Lung microvascular endothelial cell (primary cell): ENCODE measurements at places on chromosomes 5 and 9.

- DNase-seq = no peak
Measured at GRCh38 chr9:11319538-11319937, 706.7 kb upstream of the PTPRD start.

DNA sequence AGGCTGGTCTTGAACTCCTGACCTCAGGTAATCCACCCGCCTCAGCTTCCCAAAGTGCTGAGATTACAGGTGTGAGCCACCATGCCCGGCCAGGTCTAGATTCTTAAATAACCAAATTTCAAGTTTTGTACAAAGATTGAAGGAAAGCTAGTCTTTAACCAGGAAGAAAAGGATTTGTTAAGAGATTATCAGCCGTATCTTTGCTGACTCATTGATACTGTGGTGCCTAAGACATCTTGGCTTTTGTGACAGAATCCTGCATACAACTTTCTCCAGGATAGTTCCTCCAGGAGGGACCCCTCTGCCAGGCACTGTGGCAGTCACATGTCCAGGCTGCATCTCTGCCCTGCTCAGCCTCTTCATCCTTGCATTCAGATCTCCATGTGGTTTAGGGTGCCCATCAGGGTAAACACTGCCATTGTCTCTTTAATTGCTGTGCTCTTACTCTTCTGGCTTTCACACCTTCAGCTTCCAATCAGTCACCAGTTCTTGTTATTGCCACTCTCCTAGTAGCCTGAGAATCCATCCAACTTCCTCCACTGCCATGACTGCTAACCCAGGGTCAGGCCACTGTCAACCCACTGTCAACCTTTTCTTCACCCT lies 10.0 kb downstream of the MAP3K1 start:
- DNase-seq = no peak

GRCh38 chr9:2354856-2355696 lies 266.5 kb upstream of the VLDLR start:
- no peak for DNase-seq

GRCh38 chr9:7967851-7968250 lies 168.3 kb upstream of the DMAC1 start:
- no peak for DNase-seq

- DNase-seq = no peak
Measured at GRCh38 chr5:93018461-93018860, 562.6 kb downstream of the NR2F1-AS1 start.

DNA sequence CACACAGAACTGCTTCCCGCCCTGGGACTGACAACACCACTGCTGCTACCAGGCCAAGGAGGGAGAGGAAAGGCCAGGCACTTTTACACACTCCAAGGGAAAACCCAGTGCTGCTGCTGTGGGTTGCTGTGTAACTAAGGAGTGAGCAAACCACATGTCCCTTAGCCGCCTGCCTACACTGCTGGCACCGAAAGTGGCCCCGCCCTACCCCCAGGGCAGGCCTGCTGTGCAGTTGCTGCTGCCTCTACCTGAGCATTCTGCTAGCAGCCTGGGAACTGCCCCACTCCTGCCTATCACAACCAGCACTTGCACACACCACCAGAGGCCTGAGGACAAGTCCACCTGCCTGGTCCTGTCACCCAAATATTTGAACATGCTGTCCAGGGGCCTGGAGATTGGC lies 740.9 kb downstream of the DTWD2 start:
- no peak for DNase-seq

DNA sequence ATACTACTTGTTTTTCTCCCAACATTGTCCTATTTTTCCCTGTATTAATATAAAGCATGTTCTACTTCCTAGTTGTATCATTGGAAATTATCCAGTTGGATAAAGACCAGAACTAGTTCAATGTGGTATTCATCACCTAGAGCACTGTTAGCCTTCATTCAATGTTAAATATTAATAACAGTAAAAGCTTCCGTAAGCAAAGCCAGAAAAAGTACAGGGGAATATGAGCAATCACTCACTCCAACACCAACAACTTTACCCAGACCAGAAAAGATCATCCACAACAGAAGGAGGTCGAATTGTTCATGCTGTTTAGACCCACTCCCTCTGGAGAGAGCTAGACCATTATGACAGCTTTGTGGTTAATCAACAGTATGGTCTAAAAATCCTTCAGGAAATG lies 728.4 kb downstream of the MAT2B start:
- peak; percentile 74 for DNase-seq

- DNase-seq = no peak
Measured at GRCh38 chr5:4941957-4942830, 197.9 kb upstream of the ADAMTS16 start.

DNA sequence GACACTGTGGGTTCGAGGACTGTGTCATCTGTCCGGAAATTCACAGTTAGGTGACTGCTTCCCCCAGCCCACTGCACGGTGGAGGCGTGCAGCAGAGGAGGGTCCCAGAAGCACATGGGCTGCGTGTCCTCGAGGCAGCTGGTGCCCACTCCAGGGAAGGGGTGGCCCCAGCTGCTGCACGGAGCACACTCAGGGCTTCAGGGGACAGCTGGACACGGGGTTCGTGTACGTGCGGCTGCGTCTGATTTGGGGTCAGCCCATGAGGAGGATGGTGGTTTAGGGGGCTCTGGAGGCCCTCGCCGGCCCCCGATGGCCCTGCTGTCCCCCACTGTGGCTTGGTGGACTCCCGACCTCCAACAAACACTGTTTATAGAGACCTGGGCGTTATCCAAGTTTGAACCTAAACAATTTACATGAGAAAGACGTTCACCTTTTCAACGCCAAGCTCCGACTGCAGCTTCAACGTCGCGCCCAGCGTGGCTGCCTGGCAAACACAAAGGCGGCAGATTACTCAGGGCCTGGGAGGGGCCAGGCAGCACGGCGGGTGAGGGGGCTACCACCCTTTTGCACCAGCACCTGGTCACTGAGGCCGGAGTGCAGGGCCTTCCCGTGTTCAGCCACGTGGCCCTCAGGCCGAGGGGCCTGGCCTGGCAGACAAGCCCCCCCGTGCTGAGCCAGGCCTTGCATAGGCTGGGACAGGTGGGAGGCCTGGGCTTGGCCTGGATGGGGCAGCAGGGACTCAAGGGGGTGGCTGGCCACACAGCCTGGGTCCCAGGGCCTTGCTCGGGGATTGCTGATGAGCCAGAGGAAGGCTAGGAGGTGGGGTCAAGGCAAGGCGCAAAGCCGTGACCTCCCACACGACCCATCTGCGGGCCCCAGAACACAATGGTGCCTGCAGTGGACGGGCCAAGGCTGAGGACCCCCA lies 55.2 kb downstream of the EXD3 start:
- DNase-seq = no peak

- no peak for DNase-seq
Measured at GRCh38 chr9:16247188-16247875, 623.1 kb downstream of the BNC2 start.

GRCh38 chr9:130276121-130276520 lies 10.6 kb downstream of the HMCN2 start:
- no peak for DNase-seq

DNA sequence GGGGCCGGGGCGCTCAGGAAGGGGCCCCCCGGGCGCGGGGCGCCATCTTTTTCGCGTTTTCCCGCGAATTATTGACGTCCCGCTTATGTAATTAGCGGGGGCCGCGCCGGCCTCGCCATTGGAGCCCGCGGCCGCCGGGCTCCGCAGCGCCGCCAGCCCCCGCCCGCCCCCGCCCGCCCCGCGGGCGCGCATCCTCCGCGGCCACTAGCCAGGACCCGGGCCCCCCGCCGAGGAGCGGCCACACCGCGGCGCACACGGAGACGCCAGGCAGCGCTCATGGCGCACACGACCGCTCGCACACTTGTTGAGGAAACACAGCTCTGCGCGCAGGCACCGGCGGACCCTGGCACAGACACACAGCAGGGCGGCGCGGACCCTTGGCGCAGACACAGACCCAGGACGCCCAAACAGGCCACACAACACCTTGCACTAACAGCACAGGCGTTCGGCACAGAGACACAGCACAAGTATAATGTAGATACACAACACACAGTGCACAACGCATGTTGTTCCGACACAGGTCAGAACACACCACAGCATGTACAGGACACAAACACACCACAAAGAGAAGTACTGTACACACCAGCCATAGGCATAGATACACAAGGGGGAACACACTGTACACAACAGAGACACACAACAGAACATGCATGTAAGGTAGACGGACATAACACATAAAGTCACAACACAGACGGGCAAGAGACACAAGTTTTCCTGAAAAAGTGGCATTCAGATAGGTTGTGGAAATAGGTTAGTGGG lies 467 bp upstream of the PHF19 start:
- DNase-seq = peak; percentile 73

DNA sequence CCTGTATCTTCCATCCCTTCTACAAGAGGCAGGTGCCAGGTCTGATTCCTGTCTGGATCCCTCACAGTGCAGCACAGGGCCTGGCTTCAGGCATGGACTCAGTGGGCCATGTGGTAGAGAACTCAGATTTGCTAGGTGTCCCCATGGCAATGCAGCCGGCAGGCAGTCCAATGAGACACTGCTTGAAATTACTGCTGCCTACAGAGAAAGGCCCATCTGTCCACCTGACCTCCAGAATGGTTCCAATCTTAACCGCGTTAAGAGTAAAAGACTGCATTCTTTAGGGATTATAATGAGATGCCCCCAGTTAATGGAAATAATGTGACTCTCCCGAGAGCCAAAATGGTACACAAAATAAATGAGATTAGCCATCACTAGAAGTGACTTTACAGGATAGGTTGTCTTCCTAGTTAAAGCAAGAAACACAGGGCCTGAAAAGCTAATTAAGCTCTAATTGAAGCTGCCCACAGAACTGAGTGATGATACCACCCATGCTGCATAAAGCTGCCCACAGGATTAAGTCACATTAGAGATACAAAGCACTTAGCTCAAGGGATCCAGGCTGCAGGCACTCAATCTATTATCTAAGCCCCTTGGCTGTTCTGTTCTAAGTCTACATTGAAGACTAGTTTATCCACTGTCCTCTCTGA lies 11.4 kb downstream of the FAM193B start:
- no peak for DNase-seq

- DNase-seq = peak; percentile 6
Measured at GRCh38 chr9:125189011-125189360, 617 bp downstream of the PPP6C start.

GRCh38 chr9:84668196-84669012 lies 1.1 kb upstream of the NTRK2 start:
- peak; percentile 43 for DNase-seq

- no peak for DNase-seq
Measured at GRCh38 chr5:68562308-68562707, 346.8 kb downstream of the PIK3R1 start.

DNA sequence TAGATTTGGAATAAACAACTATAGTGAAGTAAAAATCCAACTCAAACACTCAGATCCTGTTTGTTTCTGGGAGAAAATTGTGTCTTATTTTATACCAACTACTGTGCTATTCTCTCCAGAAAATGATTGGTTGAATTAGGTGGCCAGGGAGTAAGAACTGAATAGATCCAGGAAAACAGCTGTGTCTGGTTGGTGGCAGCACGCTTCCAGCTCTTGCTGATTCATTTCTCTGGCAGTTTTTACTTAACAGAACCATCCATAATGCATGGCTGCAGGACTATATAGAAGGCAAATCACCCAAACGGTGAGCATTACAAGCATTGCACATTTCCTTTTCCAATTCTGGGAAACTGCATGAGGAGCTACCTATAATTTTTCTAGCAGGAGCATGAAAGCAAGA lies 29.5 kb downstream of the DMAC1 start:
- DNase-seq = no peak

DNA sequence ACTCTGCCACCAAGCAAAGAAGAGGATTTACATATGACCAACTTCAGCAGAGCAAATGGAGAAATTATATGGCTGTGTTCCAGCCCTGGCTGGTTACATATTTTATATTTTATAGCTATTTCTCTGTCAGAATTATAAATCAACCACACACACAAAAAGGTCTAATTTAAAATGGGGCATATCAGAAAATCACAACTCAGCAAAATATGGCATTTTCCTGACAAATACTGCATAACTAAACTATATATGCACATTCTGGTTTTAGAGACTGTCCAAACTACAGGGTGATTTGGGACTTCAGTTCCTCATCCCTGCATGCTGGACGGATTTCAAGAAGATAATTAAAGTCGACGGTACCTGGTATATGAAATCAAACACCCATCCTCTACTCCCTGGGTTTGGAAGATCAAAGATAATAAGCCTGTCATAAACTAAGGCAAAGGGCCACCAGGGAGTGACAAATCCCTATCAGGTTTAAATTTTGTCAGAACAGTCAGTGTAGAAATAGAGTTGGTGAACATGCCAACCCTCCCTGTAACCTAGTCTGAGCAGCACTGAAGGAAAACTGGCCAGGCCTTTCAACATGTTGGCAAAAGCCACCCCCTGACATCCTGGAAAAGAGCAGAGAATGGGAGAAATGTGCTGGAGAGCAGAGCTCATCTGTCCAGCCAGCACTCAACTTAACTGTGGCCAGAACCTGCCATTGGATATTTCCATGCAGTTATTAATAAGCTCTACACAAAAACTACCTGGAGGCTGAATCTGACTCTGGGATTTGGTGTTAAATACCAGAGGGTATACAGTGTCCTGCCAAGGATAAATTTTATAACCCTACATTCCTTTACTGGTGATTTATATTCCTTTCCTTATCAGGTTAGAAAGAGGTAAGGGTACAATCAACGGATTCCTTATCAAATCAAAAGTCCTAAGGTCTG lies 235.7 kb downstream of the ENC1 start:
- DNase-seq = no peak

DNA sequence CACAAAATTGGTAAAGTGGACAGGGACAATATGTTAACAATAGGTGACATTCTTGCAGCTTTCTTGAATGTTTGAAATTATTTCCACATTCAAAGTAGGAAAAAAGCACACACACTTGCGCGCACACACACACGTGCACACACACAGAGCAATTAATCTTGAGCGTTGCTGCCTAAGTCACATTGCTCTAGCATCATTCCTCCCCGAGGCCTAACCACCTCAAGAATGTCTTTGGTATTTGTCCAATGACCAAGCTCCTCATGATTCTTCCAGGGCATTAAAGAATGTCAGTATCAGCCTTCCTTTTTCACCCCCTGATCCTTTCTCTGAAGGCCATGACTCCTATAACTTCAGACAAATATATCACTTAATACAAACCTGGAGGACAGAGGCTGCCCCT lies 198.1 kb downstream of the NPR3 start:
- no peak for DNase-seq

DNA sequence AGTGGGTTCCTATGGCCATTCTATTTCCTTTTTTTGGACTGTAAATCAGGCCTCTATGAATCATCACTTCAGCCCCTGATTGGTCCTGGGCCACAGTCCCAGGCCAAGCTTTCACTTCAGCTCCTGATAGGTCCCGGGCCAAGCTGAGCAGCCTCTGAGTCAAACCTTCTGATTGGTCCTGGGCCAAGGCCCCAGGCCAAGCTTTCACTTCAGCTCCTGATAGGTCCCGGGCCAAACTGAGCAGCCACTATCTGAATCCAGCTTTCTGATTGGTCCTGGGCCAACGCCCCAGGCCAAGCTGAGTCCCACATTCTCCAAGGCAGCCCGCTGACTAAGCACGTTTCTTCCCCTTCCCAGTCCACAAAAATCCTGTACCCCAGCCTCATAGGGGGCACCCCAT lies 1972.9 kb upstream of the ACO1 start:
- DNase-seq = no peak
